GM04503 (cell line): ENCODE measurements at places on chromosomes 4 and X.

DNA sequence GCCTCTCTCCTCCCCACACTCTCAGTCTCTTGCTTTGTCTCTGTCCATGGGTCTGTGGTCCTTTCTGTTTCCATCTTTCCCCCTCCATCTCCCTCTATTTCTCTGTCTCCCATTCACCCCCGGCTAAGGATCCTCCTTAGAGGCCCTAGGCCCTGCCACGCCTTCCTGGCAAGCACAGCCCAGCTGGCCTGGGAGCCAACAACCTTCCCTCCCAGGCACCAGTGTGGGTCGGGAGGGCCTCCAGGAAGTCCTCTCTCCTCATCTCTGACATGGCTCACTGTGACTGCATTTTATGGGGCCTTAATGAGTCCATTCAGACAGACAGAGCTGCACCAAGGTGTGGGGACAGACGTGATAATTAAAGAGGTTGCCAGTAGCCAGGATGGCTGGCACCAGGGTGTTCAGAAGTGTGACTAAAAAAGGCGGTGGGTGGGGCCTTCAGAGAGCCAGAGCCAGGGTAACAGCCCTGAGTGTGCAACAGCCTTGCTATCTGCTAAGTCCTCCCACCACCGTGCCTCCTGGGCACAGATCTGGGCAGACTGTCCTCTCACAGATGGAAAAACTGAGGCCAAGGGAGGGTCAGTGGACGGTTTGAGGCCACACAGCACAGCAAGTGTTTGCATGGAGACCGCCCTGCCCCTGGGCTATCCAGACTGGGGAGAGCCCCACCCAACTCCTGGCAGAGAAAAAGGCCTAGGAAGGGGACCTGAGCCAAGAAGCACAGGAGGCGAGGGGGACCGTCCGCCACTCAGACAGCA lies 31.5 kb downstream of the BLOC1S4 start:
- no peak for DNase-seq

DNA sequence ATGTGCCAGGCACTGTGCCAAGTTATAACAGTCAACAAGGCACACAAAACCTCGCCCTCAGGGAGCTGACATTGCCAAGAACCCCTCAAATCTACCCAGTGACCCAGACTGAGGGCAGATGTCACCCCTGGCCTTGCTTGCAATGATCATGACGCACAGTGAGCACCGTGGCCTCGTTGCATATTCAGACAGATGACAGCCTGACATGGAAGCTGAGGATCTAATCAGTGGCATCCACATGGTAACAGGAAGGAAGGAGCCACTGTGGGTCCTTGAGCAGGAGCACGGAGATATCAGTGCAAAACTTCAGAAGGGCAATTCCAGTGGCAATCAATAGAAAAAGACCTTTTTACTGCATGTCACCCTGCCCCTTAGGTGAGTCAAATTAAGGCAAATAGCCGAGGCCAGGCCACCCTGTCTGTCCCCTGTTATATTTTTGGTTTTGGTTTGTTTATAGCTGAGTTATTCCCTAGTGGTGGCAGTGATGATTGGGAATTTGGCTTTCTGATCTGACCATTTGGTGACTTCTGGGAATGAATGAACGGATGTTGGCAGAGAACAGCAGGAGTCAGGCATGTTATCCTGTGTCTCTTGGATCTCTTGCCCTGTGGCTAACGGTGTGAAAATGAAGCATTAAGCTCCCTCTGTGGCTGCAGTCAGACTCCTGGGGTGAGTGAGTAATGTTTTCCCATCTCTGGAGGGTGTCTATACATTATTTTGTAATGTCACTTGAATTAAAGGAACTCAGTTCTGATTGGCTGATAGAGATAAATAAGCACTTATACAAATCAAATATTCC lies 20.4 kb downstream of the WDR13 start:
- no peak for DNase-seq

DNA sequence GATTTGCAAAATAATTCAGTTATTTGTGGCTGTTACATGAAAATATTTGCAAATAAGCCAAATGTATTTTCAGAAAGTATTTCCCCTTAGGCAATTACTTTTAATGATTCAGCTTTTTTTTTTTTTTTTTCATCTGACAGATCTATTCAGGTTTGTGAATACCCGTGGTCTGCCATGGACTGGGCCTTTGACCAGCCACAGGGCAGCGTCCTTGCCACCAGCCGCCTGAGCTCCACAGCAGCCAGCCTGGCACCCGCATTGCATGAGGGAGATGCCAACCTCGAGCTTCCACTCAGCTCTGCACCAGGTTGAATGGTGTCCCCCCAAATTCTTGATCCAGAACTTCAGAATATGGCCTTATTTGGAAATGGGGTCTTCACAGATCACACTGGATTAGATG lies 14.7 kb downstream of the TMEM271 start:
- no peak for DNase-seq

DNA sequence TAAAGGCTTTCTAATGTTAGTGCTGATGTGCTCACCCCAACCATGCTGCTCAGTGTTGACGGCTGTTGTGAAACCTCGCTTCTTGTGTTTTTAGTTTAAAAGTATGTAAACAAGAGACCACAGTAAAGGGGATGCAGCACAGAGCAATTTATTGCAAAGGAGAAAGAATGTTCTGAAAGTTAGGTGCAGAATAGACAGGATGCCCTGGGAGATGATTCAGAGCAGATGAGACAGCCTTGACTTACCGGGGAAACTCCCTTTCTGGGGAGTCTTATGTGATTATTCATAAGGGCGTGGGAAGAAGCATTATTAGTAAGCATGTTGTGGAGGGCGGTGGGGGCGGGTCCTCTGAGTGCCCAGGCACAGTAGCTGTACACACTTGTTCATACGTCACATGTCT lies 47.7 kb downstream of the EVC start:
- peak; percentile 99 for DNase-seq

DNA sequence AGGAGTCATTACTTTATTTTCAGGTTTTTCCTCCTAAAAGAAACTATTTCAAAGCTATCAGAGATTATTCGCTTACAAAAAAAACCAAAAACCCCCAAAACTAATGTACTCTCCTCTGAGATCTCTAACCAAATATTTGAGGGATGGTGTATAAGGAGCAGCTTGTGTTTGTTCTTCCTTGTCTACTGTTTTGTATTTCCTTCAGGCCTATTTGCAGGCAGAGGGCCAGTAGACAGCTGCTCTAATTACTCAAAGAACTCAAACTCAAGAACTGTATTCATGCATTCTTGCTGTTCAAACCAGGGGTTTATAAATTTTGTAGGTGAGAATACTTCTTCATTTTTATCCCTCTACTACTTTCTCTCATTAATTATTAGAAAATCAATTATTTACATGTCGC lies 51.3 kb downstream of the SH3RF1 start:
- DNase-seq = no peak

- DNase-seq = no peak
Measured at GRCh38 chrX:44470816-44471215, 71.8 kb downstream of the FUNDC1 start.

DNA sequence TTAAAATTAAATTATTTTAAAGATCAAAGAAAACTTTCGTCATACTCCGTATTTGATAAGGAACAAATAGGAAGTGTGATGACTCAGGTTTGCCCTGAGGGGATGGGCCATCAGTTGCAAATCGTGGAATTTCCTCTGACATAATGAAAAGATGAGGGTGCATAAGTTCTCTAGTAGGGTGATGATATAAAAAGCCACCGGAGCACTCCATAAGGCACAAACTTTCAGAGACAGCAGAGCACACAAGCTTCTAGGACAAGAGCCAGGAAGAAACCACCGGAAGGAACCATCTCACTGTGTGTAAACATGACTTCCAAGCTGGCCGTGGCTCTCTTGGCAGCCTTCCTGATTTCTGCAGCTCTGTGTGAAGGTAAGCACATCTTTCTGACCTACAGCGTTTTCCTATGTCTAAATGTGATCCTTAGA lies at the start of gene CXCL8:
CXCL8 (plus strand) TSS at position 217 of the 426 bp plus-strand sequence; CDS start at position 307, 90 bp downstream.
- peak; percentile 51 for DNase-seq
